ENCODE measurements at places on chromosomes 6 and 20. TPM values are rescaled to one million over a fixed set of nuclear protein-coding genes. Genes with fewer than 3 reads are reported as not detected.
A peak's percentile ranks its signal among the peaks of the same experiment; 100 is the strongest.

GRCh38 chr20:7989379-7989778 is 30.2 kb downstream of the TMX4 start:
- DNase-seq, result no peak

DNA sequence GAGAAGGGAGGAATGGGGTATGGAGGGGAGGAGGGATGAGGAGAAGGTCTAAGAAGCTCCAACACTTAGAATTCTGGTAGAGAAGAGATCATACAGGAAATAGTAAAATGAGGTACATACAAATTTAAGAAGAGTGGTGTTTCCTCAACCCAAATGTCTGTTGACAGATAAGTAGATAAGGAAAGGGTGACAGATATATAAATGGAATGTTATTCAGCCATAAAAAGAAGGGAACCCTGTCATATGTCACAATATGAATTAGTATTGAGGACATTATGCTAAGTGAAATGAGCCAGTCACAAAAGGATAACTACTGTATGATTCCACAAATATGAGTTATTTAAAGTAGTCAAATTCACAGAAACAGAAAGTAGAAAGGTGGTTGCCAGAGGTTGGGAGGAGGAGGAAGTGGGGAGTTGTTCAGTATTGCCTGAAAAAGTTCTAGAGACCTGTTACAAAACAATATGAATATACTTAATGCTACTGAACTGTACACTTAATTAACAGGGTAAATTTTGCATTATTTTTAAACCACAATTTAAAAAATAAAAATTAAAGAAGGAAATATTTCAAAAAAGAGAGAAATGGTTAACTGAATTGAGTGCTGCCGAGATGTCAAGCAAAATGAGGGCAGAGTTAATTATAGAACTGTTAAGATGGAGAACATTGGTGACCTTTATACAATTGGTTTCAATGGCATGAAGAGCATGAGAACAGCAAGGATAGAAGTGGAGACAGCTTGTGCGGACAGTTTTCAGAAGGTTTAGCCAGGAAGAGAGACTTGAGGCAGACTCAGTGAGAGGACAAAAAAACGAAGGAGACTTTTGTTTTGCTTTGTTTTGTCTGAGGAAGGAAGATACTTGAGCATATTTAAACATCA is 47.6 kb upstream of the ADGRF4 start:
- DNase-seq, result no peak

DNA sequence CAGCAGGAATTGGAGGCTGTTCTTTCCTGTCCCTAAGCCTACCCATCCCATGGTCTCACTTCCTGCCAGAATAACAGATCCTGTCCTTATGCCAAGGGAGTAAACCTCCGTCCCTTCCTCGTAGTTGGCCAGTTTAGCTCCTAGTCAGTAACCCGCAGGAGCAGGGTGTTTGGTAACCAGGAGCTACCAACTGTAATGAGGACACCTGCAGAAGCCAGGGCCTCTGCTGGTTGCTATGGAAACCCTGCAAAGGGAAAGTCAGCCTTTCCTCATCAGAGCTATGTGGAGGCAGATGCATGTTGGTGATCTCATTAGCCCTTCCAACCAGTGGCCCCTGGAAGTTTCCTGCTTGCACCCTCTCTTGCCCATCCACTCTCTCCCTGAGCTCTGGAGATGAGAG is 368.2 kb upstream of the SULF2 start:
- no peak for DNase-seq

GRCh38 chr20:46004889-46005473 is 3.7 kb upstream of the MMP9 start:
- DNase-seq, result peak; percentile 48

The BAK1 gene
- 17.8 TPM for total RNA-seq

The KHDC1 gene
- 0.83 TPM for total RNA-seq

The GSTA3 gene
- total RNA-seq, result not detected

The MUCL3 gene
- total RNA-seq, result not detected

The BIRC7 gene
- total RNA-seq, result 0.44 TPM
